ENCODE measurements at places on chromosomes 1 and 21.

GRCh38 chr1:185420588-185421081 lies 103.6 kb upstream of the IVNS1ABP start:
- no peak for DNase-seq

DNA sequence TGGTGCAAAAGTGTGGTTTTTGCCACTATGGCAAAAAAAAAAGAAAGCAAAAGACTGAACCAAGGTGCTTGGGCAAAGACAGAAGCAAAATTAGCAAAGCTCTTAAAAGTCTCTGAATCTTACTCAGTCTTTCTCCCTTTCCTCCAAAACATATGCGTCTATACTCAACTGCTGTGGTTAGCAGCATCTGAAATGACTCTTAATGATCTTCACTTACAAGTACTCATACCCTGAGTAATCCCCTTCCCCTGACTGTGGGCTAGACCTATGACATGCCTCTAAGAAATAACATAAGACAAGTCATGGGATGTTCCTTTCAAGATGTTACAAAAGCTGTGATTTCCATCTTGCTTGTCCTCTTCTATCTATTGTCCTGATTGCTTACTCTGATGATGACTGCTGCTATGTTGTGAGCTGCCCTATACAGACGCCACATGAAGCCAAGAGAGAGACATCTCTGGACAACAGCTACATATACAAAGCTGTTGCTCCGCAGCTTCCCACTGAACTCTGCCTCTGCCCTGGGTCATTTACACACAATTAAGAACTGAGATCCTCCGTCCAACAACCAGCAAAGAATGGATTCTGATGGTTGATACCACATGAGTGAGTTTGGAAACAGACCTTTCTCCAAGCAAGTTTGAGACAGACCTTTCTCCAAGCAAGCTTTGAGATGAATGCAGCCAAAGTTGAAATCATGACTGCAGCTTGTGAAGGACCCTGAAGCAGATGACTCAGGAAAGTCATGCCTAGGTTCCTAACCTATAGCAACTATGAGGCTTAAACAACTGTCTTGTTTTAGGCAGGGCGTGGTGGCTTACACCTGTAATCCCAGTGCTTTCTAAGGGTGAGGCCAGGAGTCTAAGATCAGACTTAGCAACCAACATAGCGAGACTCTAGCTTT lies 55.2 kb downstream of the PUM1 start:
- peak; percentile 69 for DNase-seq

DNA sequence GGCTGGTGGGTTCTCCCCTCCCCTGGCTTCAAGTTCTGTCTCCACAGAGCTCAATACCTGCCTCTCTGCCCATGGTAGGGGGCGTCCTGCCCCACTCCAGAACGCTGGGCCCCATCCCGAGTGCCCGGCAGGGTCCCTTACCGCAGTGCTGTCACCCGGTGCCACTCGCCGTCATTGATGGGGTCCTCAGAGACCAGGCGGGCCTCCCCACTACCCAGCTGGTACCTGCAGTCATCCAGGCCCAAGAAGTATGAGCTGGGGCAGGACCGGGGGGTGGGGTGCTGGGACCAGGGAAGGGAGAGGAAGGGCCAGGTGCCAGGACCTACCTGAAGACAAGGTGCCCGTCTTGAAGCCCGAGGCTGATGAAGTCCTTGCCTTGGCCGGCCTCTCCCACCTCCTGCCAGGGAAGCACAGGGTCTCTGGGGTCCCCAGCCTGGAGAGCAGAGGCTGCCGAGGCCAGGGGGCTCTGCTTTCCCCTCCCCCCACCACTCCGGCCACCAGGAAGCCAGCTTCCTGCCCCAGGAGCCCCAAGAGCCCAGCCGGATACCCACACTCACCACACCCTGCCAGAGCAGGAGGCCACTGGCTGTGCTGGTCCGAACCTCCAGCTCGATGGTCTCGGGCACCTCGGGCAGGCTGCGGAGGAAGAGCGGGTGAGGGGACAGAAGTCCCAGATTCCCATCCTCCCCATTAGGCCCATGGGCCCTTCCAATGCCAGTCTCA lies 12.1 kb downstream of the LDLRAD2 start:
- no peak for DNase-seq

DNA sequence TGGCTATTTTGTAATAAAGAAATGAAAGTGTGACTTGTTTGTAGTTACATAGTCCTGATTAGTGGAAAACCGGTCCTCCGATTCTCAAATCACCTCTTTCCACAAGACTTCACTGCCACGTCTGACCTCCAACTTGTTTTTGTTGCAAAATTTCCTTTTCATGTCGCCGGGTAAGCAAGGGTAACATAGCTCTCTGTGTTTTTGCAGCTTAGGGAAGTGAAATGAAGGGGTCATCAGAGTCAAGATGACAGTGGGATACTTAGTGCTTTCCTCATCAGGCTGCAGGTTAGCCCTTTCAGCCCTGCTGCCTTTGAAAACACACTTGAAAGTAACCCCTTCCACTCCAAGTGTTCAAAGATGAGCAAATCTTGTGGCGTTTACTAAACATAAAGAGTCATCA lies 217.9 kb downstream of the USP25 start:
- no peak for DNase-seq

DNA sequence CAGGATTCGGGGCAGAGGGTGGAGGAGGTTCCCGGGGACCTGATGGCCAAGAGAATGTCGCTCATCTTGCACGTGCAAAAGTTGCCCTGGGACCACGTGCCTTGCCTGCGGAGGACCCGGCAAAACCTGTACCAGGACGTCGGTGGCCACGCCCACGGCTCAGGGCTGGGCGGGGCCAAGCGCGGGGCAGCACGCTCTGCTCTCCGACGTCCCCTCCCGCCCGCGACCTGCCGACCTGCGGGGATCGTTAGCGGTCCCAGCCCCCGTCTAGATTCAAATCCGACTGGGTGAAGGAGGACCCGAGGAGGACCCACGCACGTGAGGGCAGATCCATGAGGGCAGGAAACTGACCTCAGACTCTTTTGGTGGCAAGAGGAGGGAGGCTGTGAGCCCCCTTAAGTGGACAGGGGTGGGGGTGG lies at the start of gene C1orf167:
C1orf167 (plus strand) TSS at position 206 of the 419 bp plus-strand sequence. CDS start 2,208 bp downstream, outside the sequence.
- no peak for DNase-seq

GRCh38 chr1:223444411-223444810 lies 51.2 kb downstream of the CCDC185 start:
- DNase-seq: no peak
